ENCODE measurements at places on chromosomes 1 and 21.

GRCh38 chr21:43667191-43667904 is 8.0 kb downstream of the RRP1B start:
- DNase-seq: no peak

DNA sequence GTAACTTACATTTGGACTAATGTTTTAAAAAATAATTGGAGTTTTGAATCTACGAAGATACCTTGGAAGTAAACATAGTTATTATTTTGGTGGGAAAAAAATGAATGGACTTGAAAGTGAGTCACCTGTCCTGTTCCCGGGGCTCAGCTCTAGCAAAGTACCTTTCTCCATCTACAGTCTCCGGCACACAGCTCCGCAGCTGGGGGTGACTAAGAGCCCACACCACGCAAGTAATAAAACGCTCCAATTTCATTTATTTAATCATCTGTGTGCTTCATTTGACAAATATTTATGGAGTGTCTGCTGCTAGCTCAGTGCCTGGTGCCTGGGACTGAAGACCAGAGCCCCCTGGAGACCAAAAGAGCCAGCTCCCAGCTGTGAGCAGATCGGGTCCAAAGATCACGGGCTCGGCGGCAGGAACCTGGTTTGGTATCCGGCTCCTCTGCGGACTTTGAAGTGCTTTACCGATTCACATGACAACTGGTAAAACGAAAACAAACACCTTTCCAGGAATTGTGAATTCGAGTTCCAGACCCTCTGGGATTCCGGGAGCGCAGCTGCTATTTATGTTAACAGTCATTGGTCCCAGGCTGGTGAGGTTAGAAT is 1.7 kb upstream of the RIPK4 start:
- DNase-seq: no peak

- no peak for DNase-seq
Observed at GRCh38 chr1:188817814-188818213, 1659.8 kb downstream of the BRINP3 start.

DNA sequence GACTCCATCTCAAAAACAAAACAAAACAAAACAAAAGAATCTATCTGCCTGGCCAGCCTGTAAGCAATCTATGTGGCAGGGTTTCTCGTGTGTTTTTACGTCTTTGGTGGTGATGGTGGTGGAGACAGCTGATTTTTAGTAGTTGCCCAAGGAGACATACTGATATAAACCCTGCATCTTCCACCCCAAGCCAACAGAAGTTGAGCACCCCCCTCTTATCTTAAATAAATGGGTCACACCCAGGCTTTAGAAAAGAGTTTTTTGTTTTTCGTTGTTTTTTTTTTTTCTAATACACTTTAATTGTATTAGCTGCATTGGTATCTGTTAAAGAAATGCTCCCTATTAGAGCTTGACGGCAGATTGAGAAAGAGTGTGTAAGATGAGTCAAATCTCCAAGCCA is 134.7 kb downstream of the GLUL start:
- DNase-seq: no peak

- no peak for DNase-seq
Observed at GRCh38 chr1:79716447-79716846, 709.9 kb upstream of the ADGRL4 start.

GRCh38 chr1:20311289-20311688 is 20.6 kb downstream of the VWA5B1 start:
- no peak for DNase-seq

DNA sequence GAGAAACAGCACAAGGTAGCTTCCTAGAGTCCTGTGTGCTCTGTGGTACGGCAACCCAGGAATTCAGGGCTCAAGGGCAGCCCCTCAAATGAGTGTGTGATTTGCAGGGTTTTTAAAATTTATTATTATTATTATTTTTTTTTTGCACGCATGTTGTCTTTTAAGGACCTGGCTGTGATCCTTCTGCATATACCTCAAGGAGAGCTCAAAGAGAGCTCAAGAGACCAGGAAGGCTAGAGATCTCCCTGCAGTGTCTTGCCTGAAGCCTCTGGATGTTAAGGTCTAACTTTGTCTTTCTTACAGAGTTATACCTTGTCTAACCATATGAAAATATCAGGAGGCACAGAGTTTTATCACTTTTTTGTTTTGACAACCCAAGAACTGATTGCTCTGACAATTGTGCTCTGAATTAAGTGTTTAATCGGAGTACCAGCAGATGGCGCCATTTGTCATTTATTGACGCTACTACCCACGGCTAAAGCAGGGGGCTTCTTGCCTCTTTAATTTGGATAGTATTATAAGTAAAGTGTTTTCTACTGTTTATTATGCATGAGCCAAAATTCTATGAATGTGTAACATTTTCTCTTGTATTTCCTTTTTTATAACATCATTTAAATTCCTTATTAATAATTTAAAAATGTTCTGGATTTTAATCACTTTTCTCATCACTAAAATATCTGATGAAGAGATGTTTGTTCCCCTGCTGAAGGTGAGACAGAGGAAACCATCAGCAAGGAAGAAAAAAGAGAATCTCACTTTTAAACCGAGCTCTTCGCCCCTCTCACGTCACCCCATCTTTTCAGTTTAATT is 35.8 kb upstream of the LMO4 start:
- DNase-seq: peak; percentile 46

GRCh38 chr1:91777196-91777595 is 108.8 kb downstream of the TGFBR3 start:
- DNase-seq: no peak

GRCh38 chr1:103265551-103265950 is 157.2 kb upstream of the COL11A1 start:
- no peak for DNase-seq

- peak; percentile 50 for DNase-seq
Observed at GRCh38 chr1:199041173-199041914, 402.5 kb downstream of the PTPRC start.

DNA sequence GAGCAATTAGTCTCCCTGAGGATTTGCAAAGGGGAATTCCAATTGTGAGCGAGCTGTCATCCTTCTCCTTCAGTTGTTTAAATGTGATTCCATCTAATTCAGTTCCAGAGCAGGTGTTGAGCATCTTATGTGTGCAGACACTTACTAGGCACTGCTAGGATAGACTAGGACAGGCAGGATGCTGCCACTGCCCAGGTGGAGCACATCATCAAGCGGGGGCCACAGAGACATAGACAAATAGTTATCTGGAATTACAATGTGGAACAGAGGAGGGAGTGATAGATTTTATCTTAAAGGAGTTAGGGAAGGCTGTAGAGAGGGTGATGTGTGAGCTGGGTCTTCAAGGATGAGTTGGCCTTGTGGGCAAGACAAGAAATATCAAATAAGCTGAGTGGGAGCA is 55.9 kb downstream of the CDC7 start:
- DNase-seq: no peak

DNA sequence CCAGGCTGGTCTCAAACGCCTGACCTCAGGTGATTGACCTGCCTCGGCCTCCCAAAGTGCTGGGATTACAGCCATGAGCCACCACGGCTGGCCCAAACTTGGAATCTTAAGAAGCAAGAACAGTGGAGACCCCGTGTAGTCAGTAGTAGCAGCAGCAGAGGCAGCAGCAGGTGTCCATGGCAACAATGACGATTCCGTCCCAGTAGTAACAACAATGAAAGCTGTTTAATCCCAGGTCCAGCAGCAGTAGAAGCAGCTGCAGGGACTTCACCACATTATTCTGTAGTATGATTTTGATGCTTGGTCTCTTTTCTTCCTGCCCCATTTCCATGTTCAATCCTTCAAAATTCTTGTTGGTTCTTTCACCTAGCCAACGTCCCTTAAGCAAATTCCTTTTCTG is 69.6 kb upstream of the KCTD3 start:
- DNase-seq: no peak
